Keratinocyte (primary cell): ENCODE measurements at places on chromosomes 11 and 22.

GRCh38 chr11:83257761-83258168 is 28.4 kb downstream of the CCDC90B start:
- no peak for DNase-seq

GRCh38 chr22:30511109-30511508 is 5.6 kb upstream of the SEC14L4 start:
- no peak for DNase-seq

GRCh38 chr11:83599066-83599465 is 312.9 kb upstream of the CCDC90B start:
- no peak for DNase-seq

- DNase-seq, result no peak
Measured at GRCh38 chr22:26159886-26160285, 9.4 kb upstream of the SEZ6L start.

DNA sequence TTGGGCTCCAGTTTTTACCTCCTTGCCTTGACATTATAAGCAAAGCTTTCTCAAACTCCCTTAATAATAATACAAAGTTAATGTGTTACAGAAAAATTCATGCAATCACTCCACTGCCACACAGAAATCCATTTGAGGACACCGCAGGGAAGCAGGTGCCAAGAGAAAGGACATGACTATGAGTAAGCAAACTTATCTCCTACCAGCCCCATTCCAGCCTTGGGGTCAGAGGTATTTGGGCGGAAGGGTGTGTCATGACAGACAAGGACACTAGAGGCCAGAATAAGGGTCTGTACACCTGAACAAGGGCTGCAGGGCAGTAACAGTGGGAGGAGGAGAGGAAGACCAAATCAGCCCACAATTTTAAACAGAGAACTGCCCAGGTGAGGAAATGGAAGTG is 5.9 kb downstream of the GNG3 start:
- no peak for DNase-seq

DNA sequence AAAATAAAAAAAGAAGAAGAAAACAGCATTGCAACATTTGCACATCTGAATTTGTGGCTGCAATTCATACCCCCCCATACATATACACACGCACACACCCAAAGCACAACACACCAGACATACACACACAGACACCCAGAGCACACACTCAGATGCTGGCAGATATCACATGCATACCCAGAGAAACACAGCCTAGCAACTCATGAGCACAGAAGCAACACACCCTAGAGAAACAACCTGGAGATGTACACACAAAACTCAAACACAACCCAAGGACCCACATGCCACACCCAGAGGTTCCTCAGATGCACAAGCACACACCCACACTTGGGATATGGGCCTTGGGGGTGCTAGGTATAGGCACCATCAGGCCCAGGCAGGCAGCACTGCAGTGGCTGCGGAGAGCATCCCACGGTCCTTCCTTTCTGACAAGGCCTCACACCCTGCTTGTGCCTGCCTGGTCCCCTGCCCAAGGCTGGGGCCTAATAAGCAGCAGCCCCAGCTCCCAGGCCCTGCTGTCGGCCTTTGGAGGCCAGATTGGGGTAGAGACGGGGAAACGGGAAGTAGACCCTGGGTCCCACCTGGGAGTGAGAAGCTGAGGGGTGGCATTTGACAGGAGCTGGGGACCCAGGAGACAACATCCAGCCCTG is 3.1 kb downstream of the CST6 start:
- no peak for DNase-seq

DNA sequence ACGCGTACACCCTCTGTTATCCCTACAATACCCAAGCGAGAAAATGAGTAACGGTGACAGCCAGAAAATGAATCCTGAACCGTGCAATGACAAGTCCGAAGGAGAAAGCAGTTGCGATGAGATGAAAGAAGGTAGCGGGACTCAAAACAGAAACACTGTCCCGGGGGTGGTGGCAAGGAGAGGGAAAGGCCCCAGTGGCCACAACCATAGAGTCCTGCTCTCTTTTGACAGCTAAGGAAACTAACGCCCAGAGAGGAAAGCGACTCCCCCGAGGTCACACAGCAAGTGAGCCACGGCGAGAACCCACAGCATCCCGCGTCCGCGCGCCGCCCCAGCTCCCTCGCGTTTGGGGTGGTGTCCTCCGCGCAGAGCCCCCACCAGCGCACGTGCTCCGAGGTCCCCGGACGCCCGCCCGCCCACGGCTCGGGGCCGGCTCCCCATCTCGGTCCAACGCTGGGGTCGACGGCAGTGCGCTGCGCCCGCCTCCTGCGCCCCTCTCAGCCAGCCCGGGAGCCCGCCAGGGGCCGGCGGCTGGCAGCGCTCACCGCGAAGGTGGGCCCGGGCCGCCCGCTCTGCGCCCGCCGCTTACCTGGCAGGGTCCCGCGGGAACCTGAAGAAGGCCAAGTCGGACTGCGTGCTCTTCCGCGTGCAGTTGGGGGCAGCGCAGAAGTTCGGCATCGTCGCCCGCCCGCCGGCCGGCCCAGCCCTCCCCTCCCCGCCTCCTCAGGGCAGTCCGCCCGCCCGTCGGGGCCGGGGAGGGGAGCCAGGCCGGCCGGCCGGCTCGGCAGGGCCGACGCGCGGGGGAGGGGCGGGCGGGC is 564 bp downstream of the THAP12 start:
- DNase-seq, result no peak
